Activated T-cell treated with anti-CD3 and anti-CD28 coated beads for 4 hours (primary cell): ENCODE measurements at places on chromosomes 2 and 18.

DNA sequence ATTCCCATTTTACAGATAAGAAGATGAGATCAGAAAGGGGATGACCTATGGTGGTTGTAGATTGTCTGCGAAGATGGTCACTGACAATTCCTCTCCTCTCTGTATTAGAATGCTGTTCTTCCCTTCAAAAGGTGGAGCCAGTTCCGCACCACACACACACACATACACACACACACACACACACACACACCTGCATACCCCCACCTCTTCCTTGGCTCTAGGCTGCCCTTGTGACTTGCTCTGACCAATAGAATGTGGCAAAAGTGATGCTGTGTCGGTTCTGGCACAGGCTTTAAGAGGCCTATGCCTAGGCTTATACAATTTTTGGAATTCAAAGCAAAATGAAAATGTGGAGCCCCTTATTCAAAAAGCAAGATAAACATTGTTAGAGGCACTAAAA, 88.0 kb downstream of the ZFP36L2 start:
- DNase-seq = no peak

DNA sequence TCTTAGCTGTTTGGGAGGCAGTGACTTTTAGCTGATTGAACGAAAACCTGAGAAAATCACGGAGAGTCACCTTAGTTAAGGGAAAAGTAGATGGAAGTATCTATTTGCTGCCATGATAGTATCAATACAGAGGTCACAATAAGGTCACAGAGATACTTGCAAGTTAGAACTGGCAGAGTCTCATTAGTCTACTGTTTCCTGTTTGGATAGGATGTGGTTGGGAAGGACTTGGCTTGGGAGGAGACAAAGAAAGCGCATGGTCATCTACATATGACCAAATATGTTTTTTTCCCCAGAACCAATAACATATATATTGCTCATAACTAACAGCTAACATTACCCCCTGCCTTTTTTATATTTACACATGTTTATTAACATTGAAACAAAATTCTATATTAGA, 78.4 kb upstream of the AQP4 start:
- DNase-seq = no peak

- DNase-seq = no peak
Measured at GRCh38 chr2:72003796-72004195, 143.9 kb downstream of the CYP26B1 start.

DNA sequence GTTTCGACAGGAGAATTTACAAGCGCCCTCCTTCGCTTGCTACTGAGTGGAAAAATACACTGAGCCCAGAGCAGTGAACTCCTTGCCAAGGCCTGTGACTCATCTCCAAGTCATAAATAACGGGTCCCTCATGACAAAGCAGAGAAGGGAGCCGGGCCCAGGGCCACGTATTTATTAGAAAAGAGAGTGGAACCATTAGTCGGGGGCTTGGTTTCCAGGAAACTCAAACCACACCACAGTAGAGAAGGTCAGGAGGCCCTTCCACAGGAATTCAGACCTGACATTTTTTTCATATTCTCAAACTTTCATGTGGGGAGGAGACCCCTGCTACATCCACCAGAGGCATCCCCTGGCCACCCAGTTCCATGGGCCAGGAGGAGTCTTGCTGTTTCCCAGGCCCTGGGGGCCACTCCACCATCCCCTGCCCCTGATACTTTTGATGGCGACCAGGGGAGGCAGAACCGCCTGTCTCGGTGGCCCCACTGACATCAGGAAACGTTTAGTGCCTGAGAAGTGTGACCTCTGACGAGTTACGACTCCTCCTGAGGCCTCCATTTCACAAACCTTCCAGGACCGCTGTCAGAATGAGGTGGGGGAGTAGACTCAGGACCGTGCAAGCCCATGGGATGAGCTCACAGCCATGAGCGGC, 289.7 kb downstream of the DYSF start:
- DNase-seq = no peak

- no peak for DNase-seq
Measured at GRCh38 chr2:149021761-149022160, 16.7 kb upstream of the LYPD6B start.

GRCh38 chr2:145304501-145304900, 784.6 kb upstream of the ZEB2 start:
- DNase-seq = no peak

- no peak for DNase-seq
Measured at GRCh38 chr18:77530732-77531131, 281.1 kb downstream of the GALR1 start.

DNA sequence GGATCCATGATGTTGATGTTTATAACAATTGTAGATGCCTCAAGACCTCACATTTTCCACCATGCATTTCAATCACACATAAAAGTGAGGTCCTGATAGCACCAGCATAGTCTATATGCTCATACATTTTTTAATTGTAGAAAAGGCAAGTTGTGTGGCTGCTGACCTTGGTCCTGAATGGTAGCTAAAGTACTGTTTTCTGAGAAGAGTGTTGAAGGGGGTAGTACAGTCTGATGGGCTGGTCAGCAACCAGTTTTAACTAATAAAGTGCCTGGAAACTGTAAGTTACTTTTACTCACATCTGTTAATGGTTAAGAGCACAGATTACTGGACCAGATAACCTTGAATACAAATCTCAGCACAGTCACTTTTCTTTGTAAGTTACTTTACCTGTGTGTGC, 15.9 kb downstream of the ZNF638 start:
- DNase-seq = no peak

GRCh38 chr2:73891276-73891901, 1.4 kb upstream of the ACTG2 start:
- no peak for DNase-seq

DNA sequence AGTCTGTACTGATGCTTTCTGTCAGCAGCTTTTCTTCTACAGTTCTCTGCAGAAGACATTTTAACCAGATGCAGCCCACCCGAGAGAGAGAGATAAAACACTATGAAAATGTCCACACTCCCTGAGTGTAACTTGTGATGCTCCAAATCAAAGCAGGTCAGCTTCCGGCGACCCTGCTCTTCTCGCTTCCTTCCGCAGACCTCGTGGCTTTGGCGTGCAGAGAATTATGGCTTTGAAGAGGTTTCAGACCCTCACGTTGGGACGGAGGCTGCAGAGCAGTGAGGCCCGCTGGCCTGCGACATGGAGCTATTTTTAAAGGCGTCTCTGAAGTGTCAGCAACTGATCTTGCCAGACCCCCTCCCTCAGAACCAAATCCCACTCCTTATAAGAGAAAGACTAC, 41.8 kb downstream of the TMEM163 start:
- no peak for DNase-seq

GRCh38 chr2:121297217-121297830, 12.3 kb upstream of the TFCP2L1 start:
- DNase-seq = no peak

DNA sequence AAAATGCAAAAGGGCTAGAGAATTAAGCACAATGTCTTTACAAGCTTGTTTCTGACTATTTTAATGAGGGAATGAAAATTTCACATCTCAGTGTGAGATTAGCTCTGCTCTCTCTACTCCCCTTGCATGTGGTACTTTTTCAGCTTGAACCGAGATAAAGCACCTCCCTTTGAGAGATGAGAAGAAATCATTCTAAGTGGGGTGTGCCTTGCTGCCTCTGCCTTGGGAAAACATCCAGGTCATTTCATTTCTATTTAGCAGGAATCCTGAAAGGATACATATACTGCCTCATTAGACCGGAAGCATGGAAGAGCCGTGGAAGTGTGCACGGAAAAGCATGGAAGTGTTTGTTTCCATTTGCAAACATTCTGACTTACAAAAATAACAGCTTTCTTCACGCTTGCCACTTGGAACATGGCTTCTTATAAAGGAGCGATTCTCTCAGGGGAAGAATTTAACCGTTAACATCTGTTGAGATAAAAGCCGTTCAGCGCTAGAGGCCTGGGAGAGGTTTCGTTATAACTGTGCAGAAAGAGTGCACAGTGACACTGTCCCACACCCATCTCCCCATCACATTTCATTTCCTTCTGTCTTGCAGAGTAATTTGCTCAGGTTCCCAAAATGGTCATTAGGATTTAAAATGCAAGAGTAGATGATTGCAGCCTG, 16.7 kb downstream of the NOSTRIN start:
- DNase-seq = no peak
